Subcutaneous preadipocyte (primary cell): ENCODE measurements at places on chromosomes 1 and 21. TPM values are rescaled to one million over a fixed set of nuclear protein-coding genes. Genes with fewer than 3 reads are reported as not detected.

The CLSTN1 gene
- total RNA-seq: 58.8 and 74.1 TPM in 2 replicates

The ZYG11A gene
- total RNA-seq: 0.37 and 0.78 TPM in 2 replicates

The DTL gene
- total RNA-seq: 12.1 and 44.4 TPM in 2 replicates

The CFHR4 gene
- total RNA-seq: not detected in 2 replicates

The OR10X1 gene
- total RNA-seq: not detected in 2 replicates
